ENCODE measurements at places on chromosomes 2 and 18.

DNA sequence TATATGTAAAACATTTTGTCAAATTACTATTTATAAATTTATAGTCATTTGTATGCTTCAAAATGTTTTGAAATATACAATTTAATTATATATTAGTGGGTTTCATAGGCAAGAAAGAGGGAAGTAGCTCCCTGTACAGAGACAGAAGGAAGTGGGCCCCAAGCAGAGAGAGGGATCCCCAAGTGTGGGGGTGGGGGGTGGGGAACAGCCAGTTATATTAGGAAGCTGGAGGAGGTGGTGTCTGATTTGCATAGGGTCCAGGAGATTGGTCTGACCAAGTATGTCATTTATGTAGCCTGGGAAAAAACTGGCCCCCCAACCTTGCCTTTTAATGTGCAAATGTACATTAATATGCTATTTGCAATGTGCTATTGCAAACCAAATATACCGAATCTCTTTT is 76.5 kb upstream of the ZSWIM2 start:
- no peak for DNase-seq

DNA sequence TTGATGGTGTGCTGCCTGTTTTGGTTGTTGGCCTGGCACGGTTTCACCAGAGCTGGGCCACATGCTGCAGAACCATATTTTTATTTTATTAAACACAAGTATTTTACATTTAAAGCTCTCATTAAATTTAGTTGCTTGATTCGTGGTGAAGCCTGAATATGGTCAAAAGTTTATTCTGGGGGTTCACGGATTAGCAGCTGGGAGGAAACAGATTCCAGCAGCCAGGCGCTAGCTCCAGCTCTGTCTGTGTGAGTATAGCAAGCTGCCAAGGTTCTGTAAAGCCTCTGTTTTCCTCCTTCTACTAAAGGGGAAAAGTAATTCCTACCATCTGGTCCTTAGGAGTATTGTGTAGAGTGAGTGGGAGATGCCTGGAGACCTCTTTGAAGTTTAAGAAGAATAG is 22.5 kb downstream of the GATA6 start:
- no peak for DNase-seq

GRCh38 chr2:88671786-88672427 is 19.6 kb upstream of the RPIA start:
- DNase-seq = peak; percentile 34

DNA sequence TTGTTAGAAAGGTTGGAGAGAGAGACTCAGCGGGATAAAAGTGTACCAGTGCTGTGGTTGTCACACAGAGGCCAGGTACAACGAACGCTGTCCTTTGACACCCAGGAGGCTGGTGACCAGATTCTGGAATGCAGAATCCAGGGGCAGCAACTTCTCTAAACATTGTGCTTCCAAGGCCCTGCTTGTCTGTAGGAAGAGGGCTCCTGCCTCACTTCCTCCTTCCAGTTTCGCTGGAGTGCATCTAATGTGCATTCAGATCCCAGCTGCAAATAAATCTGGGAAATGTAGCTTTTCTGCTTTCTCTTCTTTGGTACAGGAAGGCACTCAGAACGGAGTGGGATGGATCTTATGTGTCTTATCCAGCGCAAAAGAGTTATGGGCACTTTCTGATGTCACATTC is 171.8 kb upstream of the ATP5MC3 start:
- no peak for DNase-seq

- no peak for DNase-seq
Observed at GRCh38 chr2:102425441-102426132, 2.6 kb downstream of the IL18RAP start.

- DNase-seq = no peak
Observed at GRCh38 chr2:160289831-160290230, 89.8 kb upstream of the ITGB6 start.

GRCh38 chr18:26502823-26503222 is 45.5 kb downstream of the KCTD1 start:
- DNase-seq = no peak

DNA sequence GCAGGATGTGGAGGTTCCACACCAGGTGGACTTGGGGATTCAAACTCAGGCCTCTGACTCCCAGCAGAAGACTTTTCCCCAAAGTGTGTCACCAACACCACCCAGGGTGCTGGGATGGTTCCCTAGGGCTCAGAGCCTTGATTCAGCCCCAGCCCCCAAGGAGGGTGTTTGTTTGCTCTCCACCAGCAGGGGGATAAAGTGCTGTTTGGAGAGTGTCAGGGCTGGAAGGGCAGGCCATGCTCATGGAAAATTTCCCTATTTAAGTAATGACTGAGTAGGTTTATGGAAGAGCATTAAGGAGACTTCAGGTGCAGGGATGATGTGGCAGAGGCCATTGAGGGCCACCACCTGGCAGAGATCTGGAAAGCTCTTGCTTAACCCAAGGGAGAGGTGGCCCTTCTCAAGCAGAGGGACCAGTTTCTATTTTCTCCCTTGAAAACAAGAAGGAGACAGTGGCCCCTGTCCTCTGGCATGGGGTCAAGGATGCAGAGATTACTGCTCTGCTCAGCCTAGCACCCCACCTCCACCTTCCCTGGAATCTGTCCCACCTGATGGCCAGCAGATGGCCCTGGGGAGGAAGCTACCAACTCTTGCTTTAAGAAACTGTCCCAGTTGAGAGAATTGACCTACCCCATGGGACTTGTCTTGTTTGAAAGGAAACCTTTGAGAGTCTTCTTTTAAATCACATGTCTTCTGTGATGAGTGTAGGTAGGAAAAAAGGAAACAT is 122.1 kb downstream of the ACOXL start:
- no peak for DNase-seq

GRCh38 chr2:45941531-45942236 is 290.2 kb downstream of the PRKCE start:
- DNase-seq = no peak

DNA sequence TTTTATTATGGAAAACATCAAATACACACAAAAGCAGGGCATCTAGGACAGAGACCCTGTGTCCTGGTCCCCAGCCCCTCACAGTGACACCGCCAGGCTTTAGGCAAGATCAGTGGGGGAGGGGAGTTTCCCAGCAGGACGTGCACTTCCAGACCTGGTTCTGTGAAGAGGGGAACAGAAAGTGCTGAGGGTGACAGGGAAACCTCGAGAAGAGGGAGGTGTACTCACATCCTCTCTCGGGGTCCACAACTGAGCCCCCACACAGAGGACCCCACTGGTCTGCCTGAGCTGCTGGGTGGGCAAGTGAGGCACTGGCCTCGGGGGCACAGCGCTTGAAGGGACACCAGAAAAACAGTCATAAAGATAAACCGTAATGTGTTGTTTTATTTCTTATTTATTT is 4.4 kb upstream of the GPR35 start:
- no peak for DNase-seq

DNA sequence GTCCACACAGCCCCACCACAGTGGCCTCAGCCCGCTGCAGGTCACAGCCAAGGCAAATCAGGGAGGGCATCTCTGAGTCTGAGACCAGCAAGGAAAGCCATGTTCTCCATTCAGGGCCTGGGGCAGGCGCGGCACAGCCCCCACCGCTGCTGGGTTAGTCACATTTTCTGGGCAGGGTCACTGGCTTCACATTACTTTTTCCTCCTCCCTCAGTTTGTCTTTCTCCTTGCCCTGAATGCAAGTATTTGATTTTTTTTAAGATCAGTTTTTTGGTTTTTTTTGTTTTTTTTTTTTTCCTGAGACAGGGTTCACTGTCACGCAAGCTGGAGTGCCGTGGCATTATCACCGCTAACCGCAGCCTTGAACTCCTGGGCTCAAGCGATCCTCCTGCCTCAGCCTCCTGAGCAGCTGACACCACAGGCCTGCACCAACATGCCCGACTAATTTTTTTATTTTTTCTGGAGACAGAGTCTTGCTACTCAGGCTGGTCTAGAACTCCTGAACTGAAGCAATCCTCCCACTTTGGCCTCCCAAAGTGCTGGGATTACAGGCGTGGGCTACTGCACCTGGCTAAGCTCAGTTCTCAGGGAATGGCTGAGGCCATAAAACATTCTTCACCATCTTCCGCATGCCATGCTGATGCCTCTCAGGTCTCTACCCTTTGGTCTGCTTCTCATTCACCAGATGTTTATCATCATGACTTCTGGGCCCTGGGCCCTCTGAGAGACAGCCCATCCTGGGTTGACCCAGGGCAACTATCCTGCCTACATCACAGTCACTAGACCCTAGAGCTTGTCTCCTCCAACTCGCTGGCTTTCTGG is 628 bp upstream of the CAPG start:
- DNase-seq = no peak

DNA sequence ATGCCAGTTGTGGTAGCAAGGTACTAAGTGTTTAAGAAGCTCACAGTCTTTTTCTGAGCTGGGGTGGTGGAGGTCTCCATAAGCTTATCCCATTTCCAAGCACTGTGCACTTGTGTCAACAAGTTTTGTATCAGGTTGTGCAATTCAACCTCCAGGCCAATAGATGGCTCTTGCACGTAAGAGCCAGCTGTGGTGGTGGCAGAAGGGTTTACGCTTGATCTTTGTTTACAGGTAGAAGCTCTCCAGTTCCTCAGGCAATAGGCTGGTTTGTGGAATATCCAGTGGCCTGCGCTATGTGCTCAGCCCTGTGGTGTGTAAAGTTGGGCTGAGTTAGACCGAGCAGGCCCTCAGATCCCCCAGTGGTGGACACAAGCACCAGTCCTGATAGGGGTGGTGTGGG is 89.7 kb upstream of the CNTNAP5 start:
- DNase-seq = no peak

GRCh38 chr18:30675493-30675892 is 367.0 kb downstream of the DSC3 start:
- DNase-seq = no peak

DNA sequence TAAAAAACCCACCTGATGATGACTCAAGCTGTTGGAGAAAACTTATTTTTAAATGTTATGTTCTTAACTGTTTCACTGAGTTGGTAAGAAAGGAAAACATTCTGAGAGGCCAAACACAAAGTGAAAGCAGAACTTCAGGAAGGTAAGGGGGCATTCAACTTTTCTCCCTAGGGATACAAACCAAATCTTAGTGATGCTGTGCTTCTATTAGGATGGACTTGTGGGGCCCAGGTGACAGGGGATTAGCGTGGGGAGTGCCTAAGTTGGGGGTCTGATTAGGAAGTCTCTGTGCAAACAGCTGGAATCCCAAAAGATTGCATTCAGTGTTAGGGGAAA is 18.5 kb downstream of the PDCL3 start:
- DNase-seq = no peak

Measured in GM19239 (cell line).